ENCODE measurements at places on chromosomes 2 and 18. TPM values are rescaled to one million over a fixed set of nuclear protein-coding genes. Genes with fewer than 3 reads are reported as not detected.

GRCh38 chr2:35501076-35501475, 854.5 kb upstream of the CRIM1 start:
- DNase-seq: no peak

GRCh38 chr18:48547531-48547981, 8.7 kb downstream of the CTIF start:
- DNase-seq: no peak

GRCh38 chr2:16660114-16660513, 5.5 kb downstream of the CYRIA start:
- no peak for DNase-seq

DNA sequence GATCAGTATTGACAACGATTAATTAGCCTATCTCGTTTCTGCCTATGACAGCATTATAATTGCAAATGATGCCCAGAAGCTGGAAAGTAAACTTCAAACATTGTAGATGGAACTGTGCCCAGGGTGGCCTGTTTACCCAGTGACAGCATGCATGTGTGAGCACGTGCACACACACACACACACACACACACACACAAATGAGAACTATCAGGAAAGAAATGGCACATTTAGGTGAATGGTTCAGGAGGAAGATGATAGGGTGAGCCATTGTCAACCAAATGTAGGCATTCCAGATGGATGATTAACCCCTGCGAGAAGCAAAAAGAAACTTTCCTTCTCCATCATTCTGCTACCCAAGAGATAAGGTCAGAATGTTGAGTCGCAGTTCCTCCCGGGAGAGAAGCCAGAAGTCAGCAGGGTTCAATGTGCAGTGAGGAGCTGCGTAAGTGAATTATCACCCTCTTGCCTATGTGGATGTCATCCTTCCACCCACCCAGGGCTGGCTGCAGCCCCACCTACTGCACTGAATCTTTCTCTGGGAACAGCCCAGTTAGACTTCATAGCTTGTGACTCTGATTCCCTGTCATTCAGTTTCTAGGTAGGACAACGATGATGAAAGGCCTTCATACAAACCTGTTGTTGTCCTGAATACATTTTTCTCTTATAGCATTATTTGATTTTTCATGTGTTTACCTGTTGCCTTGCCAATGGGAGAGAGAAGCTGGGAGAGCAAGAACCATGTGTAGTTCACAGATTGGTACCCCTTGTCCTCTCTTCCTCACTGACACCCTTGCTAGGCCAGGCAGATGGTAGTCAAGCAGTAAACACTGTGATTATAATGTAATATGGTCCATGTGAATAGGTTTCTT, 3.5 kb upstream of the APOB start:
- DNase-seq: no peak

DNA sequence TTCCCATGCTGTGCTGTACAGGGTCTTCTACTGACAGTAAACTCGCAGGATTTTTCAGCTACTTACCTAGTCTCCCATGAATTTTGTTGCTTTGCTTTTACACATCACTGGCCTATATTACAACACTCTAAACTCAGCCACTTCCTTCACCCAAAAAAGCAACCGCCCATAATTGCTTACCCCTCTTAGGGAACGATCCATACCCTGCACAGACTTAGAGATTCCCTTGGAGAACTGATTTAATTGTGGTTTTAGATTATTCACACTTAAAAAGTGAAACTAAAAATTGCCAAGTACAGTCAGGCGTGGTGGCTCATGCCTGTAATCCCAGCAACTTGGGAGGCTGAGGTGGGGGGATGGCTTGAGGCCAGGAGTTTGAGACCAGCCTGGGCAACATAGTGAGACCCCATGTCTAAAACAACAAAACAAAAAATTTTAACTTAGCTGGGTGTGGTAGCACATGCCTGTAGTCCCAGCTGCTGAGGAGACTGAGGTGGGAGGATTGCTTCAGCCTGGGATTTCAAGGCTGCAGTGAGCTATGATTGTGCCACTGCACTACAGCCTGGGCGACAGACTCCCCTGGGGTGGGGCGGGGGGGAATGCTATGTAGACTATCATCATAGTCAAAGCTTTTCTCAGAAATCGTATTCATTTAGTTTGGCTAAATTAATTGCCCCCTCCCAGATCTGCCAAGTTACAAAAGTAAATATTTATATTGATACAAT, 19.3 kb downstream of the MRPL30 start:
- no peak for DNase-seq

- no peak for DNase-seq
Observed at GRCh38 chr18:53795610-53796009, 428.9 kb downstream of the MBD2 start.

- DNase-seq: no peak
Observed at GRCh38 chr2:176068419-176068832, 15.3 kb downstream of the EVX2 start.

GRCh38 chr2:30445266-30445821, 1.7 kb upstream of the LCLAT1 start:
- DNase-seq: no peak

The ITSN2 gene
- total RNA-seq: 39.5 TPM

The ERMN gene
- not detected for total RNA-seq

The SCYGR4 gene
- total RNA-seq: not detected

The LONRF2 gene
- 12.1 TPM for total RNA-seq

The IL36RN gene
- not detected for total RNA-seq

The RTN4 gene
- total RNA-seq: 117 TPM

The AQP12B gene
- not detected for total RNA-seq

The DPP4 gene
- total RNA-seq: not detected
